ENCODE measurements at places on chromosomes 3 and 15.
A peak's percentile ranks its signal among the peaks of the same experiment; 100 is the strongest.

DNA sequence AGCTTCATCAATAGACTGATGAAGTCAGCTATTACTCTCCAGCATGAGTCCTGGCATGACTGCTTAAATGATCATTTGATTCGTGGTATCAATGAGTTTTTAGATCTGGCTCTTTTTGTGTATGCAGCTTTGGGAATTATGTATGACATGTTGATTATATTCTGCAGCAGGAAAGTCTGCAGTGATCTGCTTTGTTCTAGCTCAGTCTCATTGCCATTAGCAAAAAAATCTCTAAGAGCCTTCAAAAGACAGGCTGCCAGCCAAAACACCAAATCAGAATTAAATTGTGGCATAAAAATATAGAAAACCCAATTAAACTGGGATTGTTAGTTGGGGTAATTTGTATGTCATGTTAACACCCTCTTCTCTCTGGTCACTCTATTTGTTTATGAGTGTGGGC is 1021.0 kb upstream of the SEMA6D start:
- DNase-seq, result no peak

DNA sequence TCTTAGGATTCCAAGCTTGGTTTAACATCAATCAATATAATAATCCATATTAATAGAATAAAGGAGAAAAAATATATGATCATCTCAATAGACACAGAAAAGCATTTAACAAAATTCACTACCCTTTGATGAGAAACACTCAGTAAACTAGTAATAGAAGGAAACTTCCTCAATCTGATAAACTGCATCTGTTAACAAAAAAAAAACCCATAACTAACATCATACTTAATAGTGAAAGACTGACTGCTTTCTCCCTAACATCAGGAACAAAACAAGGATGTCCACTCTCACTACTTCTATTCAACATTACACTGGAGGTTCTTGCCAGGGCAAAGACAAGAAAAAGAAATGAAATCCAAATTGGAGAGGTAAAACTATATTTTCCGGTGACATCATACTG is 30.5 kb downstream of the LRRK1 start:
- DNase-seq, result no peak

DNA sequence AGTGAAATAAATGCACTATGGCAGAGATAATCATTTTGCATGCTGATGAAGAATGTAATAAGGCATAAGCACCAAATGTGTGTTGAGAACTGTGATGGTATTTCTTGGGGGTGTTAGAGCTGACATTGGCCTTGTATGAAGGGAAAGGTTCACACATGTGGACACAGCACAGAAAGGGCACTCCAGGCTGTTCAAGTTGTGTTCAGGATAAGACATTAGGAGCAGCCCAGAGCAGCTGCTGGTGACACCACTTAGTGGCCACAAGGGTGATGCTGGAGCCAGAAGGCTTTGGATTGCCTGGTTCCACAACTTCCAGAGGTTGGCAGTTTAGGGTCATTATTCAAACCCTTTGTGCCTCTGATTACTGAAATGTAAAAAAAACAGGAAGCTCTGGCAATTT is 155.4 kb downstream of the GOLGA6L6 start:
- no peak for DNase-seq

- no peak for DNase-seq
Observed at GRCh38 chr15:73637527-73637926, 4.3 kb upstream of the NPTN start.

GRCh38 chr3:127608362-127608718 is 10.1 kb downstream of the MCM2 start:
- DNase-seq, result no peak

GRCh38 chr3:188006726-188007393 is 147.1 kb upstream of the LPP start:
- DNase-seq, result no peak

DNA sequence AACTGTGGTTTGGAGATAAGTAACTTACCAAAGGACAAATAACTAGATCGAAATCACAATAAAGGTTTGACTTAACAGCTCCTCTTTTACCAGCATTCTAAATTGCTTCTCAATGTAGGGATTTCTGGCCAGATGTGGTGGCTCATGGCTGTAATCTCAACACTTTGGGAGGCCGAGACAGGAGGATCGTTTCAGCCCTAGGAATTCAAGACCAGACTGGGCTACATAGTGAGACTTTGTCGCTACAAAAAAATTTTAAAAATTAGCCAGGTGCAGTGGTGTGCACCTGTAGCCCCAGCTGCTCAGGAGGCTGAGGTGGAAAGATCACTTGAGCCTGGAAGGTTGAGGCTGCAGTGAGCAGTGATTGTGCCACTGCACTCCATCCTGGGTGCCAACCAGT is 17.4 kb upstream of the IGF2BP2 start:
- no peak for DNase-seq

DNA sequence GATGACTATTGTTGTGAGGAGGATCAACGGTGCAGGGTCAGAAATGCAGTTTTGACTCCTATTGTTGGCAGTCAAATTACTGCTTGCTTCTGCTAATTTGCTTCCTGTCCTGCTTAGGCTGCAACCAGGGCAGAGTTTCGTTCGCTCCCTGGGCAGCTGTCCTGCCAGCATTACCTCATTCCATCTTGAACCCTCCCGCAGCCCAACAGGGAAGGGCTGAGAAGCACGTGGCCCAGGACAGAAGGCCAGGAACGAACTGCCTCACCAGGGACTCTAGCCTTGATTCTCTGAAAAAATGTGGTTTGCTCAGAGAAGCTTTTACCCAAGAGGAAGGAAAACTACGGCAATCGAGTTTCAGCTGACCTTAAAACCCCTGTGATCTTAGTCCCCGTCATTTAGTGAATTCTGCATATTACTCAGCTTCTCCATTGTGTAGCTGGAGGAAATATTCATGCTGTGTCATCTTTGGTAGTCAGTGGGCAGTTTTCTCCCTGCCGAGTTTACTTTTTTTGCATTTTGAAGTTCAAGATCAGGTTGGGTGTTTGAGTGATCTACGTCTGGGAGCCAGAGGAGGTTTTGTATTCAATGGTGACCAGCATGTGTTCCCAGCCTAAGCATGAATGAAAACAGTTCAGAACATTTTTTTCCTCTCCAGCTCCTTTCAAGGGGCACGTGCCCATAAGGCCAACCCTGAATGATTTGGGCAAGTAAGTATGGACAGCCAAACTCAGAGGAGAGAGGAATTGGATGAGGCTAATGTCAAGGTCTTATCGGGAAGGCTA is 23.0 kb downstream of the TLNRD1 start:
- peak; percentile 27 for DNase-seq

DNA sequence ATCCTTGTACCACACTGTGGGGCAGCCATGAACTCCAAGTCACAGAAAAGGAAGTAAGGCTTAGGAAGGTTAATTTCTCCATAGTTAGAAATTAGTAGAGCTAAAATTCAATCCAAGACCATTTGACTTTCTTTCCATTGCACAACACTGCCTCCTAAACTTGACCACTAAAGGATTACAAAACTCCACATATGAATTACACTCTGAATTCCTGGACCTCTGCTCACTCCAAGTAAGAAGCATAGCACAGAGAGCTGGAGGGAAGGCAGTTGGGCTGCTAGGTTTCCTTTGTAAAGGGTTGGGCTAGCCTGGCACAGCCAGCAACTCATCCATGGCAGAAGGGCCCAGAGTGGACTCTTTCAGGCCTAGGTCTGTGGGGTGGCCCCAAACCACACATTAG is 134.4 kb downstream of the MYLK start:
- peak; percentile 84 for DNase-seq

DNA sequence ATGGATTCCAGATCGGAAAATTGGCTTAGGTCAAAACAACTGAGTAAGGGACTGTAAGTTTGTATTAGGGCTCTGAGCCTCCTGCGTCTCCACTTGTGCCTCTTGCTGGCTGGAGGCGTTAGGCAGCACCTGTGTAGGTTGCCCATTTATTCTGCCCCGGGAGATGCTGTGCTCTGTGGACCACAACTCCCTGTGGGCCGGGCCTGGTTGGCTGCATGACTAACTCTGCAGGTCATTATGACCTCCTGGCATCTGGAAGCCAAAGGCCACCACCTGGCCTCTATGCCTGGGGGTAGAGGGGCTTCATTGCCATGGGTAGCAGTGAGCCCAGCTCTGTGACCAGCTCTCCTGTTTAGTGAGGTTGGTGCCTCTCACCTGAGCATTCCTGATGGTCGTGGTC is 36.0 kb upstream of the BDH1 start:
- no peak for DNase-seq

DNA sequence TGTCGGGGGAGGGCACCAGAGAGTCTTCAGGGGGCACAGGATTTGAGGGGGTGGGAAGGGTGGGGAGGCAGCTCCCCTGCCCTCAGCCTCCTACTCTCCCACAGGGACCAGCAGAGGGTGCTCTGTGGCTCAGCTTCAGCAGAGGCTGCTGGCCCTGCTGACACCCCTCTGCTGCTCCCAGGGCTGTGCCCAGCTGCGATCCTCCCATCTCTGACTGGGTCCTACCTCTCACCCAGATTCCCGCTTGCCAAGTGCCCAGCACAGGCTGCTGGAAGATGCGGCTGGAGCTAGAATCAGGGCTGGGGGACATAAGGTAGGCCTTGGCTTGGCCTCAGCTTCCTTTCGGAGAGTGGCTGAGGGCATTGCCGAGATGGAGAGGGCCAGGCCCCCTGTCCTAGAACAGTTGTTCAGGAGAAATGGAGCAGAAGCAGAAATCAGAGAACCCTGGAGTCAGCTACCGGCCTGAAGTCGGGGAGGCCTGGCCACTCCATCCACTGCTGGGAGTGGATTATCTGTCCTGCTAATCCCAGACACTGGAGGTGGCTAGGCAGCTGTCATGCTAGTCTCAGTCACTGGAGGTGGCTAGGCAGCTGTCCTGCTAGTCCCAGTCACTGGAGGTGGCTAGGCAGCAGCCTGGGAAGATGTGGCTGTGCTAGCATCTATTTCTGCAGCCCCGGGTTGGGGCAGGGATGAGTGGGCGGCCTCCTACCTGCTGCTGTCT is 3.9 kb downstream of the GRM2 start:
- DNase-seq, result no peak

- DNase-seq, result no peak
Observed at GRCh38 chr3:171649267-171649666, 161.0 kb downstream of the PLD1 start.

DNA sequence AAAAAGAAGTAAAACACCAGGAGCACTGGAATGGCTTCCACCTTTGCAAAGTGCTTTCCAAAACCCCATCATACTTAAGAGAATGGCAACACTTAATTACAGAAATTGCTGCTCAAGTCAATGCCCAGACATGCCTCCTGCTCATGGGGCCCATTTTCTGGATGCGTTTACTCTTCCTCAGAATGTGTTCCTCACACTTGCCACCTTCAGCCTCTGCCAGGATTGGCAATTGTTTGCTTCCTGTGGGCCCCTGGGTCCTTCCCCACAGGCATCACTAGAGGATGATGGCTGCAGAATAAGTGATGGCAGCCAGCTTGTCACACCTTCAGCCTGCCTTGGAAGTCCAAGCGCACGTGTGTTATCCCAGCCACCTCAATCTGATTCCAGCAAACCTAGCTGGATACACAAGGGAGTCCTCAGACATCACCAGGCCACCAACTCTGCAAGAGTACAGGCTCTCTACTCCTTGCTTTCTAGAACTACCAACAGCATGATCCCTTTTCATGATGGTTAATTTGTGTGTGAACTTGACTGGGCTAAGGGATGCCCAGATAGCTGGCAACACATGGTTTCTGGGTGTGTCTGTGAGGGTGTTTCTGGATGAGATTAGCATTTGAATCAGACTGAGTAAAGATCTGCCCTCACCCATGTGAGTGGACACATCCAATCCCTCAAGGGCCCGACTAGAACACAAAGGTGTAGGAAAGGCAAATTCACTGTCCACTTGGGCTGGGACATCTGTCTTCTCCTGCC is 4.9 kb upstream of the NUP210 start:
- DNase-seq, result no peak

- peak; percentile 38 for DNase-seq
Observed at GRCh38 chr3:185733980-185734724, 90.7 kb downstream of the IGF2BP2 start.

- no peak for DNase-seq
Observed at GRCh38 chr15:38885471-38885952, 320.9 kb upstream of the RASGRP1 start.

DNA sequence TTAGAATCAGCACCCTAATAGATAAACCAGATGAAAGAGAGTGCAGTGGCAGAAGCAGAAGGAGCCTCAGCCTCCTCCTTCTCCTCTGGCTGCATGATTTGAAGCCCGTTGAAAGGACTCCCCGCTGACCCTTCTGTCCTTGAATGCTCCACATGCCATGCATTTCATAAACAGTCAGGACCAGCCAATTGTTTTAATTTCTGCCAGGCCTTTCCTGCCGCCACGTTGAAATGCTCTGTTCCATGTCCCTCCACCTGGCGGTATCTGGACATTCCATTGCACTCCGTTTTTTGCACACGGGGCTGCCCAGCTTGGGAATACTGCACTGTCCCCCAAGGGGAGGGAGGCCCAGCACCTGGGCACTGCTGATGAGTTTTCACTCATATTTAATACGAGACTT is 35.2 kb upstream of the GLCE start:
- DNase-seq, result no peak

GRCh38 chr3:191388823-191389222 is 58.5 kb upstream of the UTS2B start:
- DNase-seq, result no peak

- DNase-seq, result peak; percentile 85
Observed at GRCh38 chr3:191412759-191413158, 48.2 kb upstream of the PYDC2 start.

DNA sequence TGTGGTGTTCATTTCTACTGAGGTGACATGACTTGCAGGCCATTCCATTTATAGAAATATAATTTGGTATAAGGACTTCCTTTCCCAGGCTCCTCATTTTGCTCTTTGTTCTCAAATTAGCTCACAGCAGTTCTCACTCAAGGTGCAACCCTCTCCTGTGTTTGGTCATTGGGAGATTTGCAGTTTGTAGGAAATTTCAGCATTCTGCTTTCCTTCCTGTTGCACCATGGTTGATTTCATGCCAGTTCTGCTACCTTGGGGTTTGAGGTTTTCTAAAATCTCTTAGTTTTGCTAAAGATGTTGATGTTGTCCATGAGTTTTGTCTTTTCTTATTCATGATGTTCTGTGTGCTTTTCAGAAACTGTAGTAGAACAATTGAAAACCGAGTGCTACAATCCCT is 65.7 kb upstream of the PROK2 start:
- no peak for DNase-seq

GRCh38 chr15:25366058-25366457 is 72.8 kb downstream of the UBE3A start:
- no peak for DNase-seq

DNA sequence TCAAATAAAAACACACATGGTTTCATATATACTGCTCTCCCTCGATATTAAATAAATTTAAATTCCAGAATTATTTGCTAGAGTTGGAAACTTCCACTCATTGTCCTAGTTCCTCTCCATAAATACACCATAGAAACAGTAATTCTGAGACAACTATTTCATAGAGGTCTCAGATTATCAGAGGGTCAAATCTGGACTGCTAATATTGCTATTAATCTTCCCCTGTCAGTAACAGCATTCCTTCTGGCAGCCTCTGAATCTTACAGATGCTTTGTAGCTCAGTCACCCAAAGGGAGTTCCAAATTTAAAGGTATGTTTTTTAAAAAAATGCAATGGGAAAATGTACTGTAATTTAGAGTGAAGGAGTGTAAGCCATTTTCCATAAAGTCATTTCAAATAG is 428.8 kb downstream of the PYDC2 start:
- no peak for DNase-seq
